Activated T-helper 1 cell treated with anti-CD3 and anti-CD28 coated beads, Interleukin-12 subunit alpha, Interleukin-12 subunit beta, Interleukin-2, Interleukin-4 antibody, amounts not matched to agents 30 ng/mL and 10 ng/mL and 1 ng/mL, durations not matched to agents 14 hours and 24 hours and 36 hours (primary cell): ENCODE measurements at places on chromosomes 2 and 18. TPM values are rescaled to one million over a fixed set of nuclear protein-coding genes. Genes with fewer than 3 reads are reported as not detected.

The RPRM gene
- total RNA-seq = 0.20 TPM in 1 of 2 replicates, not detected in the other

The BMP10 gene
- total RNA-seq = not detected in 2 replicates

GRCh38 chr2:12009323-12009905, 263.0 kb downstream of the LPIN1 start:
- H3K27me3 ChIP-seq = peaks cover 61% of the 10 kb centered on the region
- H3K36me3 ChIP-seq = no peaks in the 10 kb centered on the region
- no peak overlapping the region for H3K27ac ChIP-seq
- no peak for DNase-seq

DNA sequence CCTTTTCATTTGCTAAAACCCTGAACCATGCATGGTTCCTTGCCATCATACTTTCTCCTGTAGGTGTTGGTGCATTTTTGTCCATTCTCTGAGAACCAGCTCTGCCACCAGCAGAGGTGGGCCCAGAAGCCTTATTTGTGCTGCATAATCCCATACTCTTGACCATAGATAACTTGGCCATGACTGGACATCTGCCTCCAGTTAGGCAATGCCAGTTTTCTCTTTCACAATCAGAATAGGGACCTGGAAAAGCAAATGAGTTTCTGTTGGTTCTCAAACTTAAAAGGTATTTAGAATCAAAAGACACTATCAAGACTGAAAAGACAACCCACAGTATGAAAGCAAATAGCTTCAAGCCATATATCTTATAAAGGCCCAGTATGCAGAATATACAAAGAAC, 167.3 kb downstream of the MAIP1 start:
- no peak overlapping the region for H3K4me3 ChIP-seq
- no peaks in the 10 kb centered on the region for H3K36me3 ChIP-seq
- H3K27ac ChIP-seq = no peak overlapping the region

- H3K27me3 ChIP-seq = peaks cover 15% of the 10 kb centered on the region
- no peaks in the 10 kb centered on the region for H3K36me3 ChIP-seq
- no peaks in the 10 kb centered on the region for H3K4me1 ChIP-seq
- H3K4me3 ChIP-seq = no peak overlapping the region
- H3K27ac ChIP-seq = no peak overlapping the region
- DNase-seq = no peak
Measured at GRCh38 chr2:113036763-113037162, 15.9 kb downstream of the IL36B start.

- peaks cover 1% of the 10 kb centered on the region for H3K4me1 ChIP-seq
- H3K27ac ChIP-seq = no peak overlapping the region
- H3K27me3 ChIP-seq = no peaks in the 10 kb centered on the region
- peaks cover 48% of the 10 kb centered on the region for H3K36me3 ChIP-seq
Measured at GRCh38 chr18:13061630-13062189, 70.5 kb downstream of the CEP192 start.

The DYTN gene
- total RNA-seq = not detected in 2 replicates

The MGAT4A gene
- 47.0 and 49.7 TPM in 2 replicates for total RNA-seq

DNA sequence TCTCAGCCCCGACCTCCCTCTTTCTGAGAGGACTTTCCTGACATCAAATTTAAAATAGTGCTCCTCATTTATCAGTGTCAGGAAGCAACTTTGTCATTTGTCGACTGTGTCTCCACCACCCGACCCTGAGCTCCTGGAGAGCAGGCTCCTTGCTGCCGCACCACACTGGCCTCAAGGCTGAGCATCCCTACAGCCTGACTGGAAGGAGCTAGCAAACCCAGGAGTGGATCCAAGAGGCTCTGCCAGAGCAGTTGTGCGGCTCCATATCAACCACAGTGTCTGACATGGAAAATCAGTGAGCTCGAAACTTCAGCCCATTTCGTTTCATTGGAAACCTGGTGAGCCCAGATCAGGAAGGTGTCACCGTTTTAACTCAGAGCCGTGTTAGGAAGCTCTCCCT, 125.2 kb downstream of the PTGR3 start:
- peaks cover 5% of the 10 kb centered on the region for H3K27me3 ChIP-seq
- H3K4me3 ChIP-seq = no peak overlapping the region
- no peak for DNase-seq
- no peaks in the 10 kb centered on the region for H3K36me3 ChIP-seq

DNA sequence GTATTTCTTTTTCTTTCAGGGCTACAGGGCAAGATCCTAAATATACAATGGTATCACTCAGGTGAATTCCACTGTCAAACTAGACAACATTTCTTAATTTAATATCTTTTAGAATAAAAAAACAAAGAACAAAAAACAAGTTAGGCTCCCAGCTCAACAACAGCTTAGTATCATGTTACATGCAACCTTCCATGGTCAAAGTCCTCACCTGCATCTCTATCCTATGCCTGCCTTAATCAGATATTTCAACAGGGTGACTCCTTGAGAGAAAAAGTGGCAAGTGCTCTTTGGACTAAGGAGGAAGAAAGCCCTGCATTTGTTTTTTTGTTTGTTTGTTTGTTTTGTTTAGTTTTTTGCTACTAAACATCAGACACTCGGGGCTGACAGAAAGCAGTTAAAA, 50.2 kb downstream of the WDFY1 start:
- H3K27me3 ChIP-seq = no peaks in the 10 kb centered on the region
- peaks cover 54% of the 10 kb centered on the region for H3K36me3 ChIP-seq

The KANSL1L gene
- total RNA-seq = 3.0 and 3.6 TPM in 2 replicates

The ALPG gene
- not detected in 2 replicates for total RNA-seq

GRCh38 chr2:207765547-207765946, 4.2 kb downstream of the FZD5 start:
- peaks cover 16% of the 10 kb centered on the region for H3K4me1 ChIP-seq
- peaks cover 40% of the 10 kb centered on the region for H3K27me3 ChIP-seq
- no peaks in the 10 kb centered on the region for H3K36me3 ChIP-seq
- no peak for DNase-seq

DNA sequence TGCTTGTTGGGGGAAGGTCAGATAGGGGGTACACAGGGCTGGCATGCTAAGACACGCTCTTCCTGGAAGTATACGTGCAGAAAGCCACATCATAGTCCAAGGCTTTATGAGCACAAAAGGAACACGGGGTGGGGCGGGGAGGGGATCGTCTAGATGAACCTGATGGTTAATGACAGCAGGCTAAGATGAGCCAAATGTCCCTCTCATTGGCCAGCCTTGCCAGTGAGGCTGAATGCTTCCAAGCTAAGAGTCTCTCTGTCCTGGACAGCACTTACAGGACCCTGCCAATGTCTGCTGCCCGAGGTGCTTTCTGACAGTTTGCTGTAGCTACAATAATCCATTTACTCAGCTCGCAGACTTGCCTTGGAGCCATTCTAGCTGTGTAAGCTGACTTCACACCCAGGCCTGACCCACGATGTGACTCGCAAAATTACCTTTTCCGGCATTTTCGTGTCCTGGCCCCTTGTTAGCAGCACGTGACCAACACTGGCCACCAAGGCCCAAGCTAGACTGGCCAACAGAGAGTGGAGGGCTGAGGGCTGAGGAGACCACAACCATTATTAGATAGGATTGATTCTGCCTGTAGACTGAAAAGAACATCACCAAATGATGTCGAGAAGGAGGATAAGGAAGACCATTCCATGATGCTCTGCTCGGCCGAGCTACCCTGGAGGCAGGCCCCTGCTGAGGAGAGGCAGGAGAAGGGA, 84.2 kb downstream of the MALT1 start:
- peaks cover 12% of the 10 kb centered on the region for H3K4me1 ChIP-seq
- H3K36me3 ChIP-seq = peaks cover 5% of the 10 kb centered on the region
- DNase-seq = no peak
- H3K27me3 ChIP-seq = no peaks in the 10 kb centered on the region
- no peak overlapping the region for H3K4me3 ChIP-seq
- H3K27ac ChIP-seq = no peak overlapping the region

The ACYP2 gene
- 5.2 and 5.9 TPM in 2 replicates for total RNA-seq

GRCh38 chr2:134412639-134412999, 158.7 kb downstream of the MGAT5 start:
- no peak overlapping the region for H3K27ac ChIP-seq
- H3K36me3 ChIP-seq = peaks cover 2% of the 10 kb centered on the region
- no peak overlapping the region for H3K4me3 ChIP-seq
- no peak for DNase-seq

DNA sequence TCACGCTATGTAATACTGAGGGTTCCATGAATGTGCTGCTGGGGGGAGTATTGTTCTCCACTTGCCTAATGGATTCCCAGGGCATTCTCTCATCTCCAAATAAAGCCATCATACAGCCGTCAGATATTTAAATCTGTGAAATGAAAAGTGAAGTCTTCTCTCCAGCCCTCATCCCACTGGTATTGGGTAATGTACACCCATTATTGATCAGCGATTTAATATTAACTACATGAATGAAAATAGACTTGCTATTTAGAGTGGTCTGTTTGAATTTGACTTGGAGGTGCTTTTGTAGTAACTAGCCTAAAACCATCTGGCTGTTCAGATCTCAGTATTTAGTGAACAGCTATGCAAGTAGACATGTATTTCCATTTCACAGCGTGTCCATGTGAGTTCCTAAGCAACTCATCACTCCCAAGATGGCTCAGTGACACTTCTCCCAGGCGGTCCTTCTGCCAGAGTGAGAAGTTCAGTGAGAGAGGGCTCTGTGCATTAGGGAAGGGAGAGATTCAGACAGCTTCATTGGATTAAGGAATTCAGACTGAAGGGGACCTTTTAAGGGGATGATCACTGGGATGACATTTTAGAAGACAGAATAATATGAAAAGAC, 140.7 kb downstream of the WDSUB1 start:
- H3K36me3 ChIP-seq = no peaks in the 10 kb centered on the region
- H3K27me3 ChIP-seq = no peaks in the 10 kb centered on the region
- peaks cover 12% of the 10 kb centered on the region for H3K4me1 ChIP-seq
- H3K27ac ChIP-seq = no peak overlapping the region

The KCNG2 gene
- not detected in 2 replicates for total RNA-seq

GRCh38 chr2:84319581-84319980, 139.5 kb downstream of the SUCLG1 start:
- peaks cover 9% of the 10 kb centered on the region for H3K27me3 ChIP-seq
- H3K4me1 ChIP-seq = no peaks in the 10 kb centered on the region
- H3K27ac ChIP-seq = no peak overlapping the region
- H3K36me3 ChIP-seq = no peaks in the 10 kb centered on the region

DNA sequence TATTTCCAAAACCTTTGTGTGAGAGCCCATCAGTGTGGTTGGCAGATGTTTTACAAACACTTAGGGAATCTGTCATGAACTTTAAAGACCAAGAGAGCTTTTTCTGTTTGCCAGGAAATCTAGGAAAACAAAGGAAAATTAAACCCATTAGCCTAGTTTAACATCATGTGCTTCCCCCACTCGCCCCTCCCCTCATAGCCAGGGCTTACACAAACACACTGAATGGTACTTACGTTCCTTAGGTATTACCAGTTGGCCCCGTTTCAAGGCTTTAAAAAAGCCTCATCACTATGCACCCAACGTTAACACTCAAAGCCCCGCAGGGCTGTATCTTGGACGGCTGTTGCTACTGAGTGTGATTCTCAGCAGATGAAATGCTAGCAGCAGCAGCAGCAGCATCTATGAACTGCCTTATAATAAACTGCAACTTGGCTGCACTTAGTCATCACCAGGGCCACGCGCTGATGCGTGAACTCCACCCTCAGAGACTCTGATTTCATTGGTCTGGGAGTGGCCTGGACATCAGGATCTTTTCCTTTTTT, 20.1 kb upstream of the TTC39C start:
- H3K4me3 ChIP-seq = no peak overlapping the region
- H3K27ac ChIP-seq = no peak overlapping the region
- peaks cover 2% of the 10 kb centered on the region for H3K27me3 ChIP-seq

GRCh38 chr2:189933911-189934399, 128.6 kb downstream of the MSTN start:
- H3K27me3 ChIP-seq = peaks cover 2% of the 10 kb centered on the region
- no peaks in the 10 kb centered on the region for H3K4me1 ChIP-seq
- no peak for DNase-seq

GRCh38 chr2:140063356-140063755, 1283.2 kb upstream of the NXPH2 start:
- H3K4me3 ChIP-seq = no peak overlapping the region
- H3K27me3 ChIP-seq = no peaks in the 10 kb centered on the region
- H3K27ac ChIP-seq = no peak overlapping the region
- H3K4me1 ChIP-seq = no peaks in the 10 kb centered on the region
- H3K36me3 ChIP-seq = no peaks in the 10 kb centered on the region

The EML6 gene
- 0.37 and 0.44 TPM in 2 replicates for total RNA-seq

- no peak overlapping the region for H3K4me3 ChIP-seq
- no peaks in the 10 kb centered on the region for H3K36me3 ChIP-seq
- no peak for DNase-seq
Measured at GRCh38 chr2:189047171-189047888, 73.2 kb downstream of the COL3A1 start.

The SKOR2 gene
- total RNA-seq = not detected in 2 replicates

The LYPD6 gene
- total RNA-seq = not detected in 2 replicates

DNA sequence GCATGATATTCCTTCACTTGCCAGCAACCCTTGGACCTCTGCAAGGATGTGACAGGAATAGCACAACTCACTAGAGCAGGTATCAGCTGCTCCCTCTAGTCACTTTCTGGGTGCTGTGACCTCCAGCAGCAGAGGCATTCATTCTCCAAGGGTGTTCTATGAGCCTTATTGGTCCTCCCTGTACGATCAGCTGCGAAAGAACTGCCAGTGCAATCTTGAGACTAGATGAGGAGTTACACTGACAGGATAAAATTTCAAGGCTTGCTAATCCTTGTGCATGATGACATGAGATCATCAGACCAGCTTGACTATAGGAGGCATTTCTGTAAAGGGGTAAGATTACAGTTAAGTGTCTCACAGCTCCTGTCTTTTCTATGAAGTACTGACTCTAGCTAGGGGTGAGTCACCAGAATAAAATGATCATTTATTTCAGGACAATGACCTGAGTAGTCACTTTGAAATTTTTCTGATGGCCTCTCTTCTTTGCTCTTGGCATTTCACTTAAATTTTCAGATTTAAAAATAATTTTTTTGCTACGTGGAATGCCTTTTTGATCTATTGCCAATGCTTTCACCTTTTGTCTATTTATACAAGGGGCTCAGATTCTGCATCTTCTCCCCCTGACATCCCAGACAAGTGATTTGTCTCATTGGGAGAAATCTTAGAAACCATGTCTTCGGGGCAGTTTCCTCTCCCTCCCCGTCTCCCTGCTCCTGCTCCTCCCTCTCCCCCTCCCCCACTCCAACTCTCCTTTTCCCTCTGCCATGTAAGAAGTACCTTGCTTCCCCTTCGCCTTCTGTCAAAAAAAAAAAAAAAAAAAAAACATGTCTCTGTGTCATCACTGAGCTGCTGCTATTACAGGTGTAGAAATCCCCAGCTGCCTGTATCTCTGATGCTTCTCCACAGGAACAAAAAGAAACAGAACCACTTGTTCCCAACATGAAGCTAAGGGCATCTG, 49.2 kb upstream of the FRZB start:
- no peak for DNase-seq
- H3K27ac ChIP-seq = no peak overlapping the region
- no peak overlapping the region for H3K4me3 ChIP-seq
- H3K4me1 ChIP-seq = no peaks in the 10 kb centered on the region
- H3K27me3 ChIP-seq = no peaks in the 10 kb centered on the region

The PSMD14 gene
- 103 and 113 TPM in 2 replicates for total RNA-seq

- H3K36me3 ChIP-seq = peaks cover 2% of the 10 kb centered on the region
- H3K27ac ChIP-seq = no peak overlapping the region
- peaks cover 8% of the 10 kb centered on the region for H3K4me1 ChIP-seq
- H3K4me3 ChIP-seq = no peak overlapping the region
- DNase-seq = no peak
Measured at GRCh38 chr18:23337599-23338444, 115.3 kb upstream of the RIOK3 start.

The WDR35 gene
- total RNA-seq = 7.7 and 7.8 TPM in 2 replicates
